Activated CD4-positive, alpha-beta T cell treated with anti-CD3 and anti-CD28 coated beads for 4 hours (primary cell): ENCODE measurements at places on chromosomes 4 and X.

- DNase-seq, result no peak
These were observed 33.3 kb downstream of the TMSB4X start for GRCh38 chrX:13008189-13008533.

- DNase-seq, result no peak
These were observed 68.2 kb upstream of the TENM3 start for GRCh38 chr4:182174979-182175378.

DNA sequence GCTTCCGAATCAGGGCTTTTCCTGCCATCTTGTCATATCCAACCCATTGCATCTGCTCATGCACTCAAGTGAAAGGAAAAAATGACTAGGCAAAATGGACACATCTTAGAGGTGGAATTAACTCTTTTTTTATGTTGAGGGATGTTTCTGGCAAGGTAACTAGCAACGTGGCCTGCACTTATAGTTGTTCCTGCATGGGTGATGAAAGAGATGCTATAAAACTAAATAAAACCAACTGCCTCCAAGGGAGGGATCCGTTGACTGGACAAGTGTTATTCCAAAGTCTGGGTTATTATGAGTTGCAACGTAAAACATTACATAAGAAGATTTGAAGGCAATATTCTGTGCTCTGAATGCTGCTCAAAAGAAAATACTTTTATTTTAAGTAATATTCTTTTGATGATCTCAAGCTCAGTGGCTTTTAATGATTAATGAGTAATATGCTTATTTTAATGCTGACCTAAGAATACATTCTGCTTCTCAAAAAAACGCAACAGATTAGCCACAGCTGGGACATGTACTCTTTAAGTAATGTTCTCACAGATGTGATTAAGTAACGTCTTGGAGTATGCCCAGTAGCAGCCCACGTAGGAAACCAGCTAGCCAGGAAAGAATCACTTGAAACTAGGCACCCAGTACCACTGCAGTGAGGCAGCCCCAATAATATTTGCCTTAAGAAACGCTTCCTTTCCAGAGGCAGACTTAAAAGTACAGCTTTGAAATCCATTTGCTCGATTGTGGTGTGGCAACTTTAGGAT lies 27.4 kb downstream of the KLF3 start:
- DNase-seq, result no peak

DNA sequence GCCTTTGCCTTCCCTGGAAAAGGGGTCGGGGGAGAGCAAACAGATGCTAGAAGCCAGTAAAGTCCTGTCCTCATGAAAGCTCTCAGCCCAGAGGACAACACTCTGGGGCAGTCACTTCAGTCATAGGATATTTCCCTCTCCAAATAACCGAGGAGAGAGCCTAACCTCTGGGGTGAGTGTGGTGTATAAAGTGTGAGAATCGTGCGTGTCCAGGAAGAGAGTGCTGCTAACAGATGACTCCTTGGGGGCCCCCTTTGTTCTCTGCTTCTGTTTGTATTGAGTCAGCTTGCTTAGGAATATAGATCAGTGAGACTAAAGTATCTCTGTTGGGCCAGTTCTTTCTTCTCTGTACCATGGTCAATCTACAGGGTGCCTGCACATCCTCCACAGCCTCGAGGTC lies 247.2 kb downstream of the PALLD start:
- no peak for DNase-seq

DNA sequence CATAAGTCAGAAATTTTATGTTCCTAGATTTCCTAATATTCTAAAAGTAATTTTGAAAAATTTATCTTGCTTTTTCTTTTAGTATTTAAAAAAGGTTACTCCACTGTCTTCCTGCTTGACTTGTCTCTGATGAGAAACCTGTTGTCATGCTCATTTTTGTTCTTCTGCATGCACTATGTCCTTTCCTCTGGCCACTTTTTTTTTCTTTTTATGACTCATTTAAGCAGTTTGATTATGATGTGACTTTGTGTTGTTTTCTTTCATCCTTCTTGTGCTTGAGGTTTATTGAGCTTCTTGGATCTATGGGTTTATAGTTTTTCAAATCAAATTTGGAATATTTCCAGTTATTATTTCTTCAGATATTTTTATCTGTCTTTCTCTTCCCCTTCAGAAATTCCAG lies 12.0 kb upstream of the UFSP2 start:
- DNase-seq, result no peak

DNA sequence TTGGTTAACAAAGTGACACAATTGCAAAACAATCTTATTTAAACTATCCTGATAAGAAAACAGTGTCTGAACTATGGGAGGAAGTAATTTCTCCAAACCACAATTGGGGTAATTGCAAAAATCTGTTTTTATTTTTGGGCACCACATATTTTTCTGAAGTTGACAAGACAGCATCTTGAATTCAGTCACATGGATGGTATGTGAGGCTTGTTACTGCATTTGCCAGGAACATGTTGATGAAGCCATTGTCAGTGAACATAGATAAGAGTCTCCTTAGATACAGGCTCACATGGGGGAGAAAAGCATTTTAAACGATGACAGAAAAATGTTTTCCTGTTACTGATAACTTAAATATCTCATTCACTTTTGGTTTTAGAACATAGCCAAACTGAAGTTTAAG lies 5.5 kb upstream of the USP53 start:
- DNase-seq, result no peak

DNA sequence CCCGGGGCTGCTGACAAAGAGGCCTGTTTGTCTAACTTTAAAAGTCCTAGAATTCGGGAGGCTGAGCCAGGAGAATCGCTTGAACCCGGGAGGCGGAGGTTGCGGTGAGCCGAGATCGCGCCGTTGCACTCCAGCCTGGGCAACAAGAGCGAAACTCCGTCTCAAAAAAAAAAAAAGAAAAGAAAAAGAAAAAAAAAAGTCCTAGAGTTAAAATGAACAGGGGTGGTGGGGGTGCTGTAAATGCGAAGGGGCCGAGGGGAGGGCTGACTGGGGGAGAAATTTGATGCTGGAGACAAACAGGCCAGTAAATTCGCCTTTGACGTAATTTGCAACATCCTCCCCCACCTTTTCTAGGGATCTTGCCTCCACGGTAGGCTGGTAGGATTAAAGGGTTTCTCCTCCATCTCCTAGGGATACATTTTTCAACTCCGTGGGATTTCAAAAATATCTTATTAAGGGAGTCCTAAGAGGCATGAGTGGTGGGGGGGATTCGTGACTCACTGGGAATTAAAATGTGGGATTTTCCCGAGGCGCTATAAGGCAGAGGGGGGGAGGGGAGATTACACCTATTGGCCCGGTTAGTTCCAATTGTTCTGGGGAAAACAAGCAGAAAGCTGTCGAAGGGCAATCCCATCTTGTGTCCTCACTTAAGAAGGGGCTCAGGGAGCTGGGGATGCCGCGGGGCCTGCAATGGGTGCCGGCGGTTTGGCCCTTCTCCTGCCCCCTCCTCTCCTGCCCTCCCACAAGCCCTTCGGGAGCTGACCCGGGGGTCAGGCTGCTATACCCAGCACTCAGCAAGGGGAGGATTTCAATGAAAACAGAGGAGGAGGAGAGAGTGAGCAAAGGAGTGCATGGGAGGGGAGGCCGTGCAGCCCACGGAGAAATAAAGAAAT lies 3.0 kb upstream of the BCOR start:
- DNase-seq, result no peak

- DNase-seq, result no peak
These were observed 154.9 kb downstream of the STK32B start for GRCh38 chr4:5206016-5206790.

DNA sequence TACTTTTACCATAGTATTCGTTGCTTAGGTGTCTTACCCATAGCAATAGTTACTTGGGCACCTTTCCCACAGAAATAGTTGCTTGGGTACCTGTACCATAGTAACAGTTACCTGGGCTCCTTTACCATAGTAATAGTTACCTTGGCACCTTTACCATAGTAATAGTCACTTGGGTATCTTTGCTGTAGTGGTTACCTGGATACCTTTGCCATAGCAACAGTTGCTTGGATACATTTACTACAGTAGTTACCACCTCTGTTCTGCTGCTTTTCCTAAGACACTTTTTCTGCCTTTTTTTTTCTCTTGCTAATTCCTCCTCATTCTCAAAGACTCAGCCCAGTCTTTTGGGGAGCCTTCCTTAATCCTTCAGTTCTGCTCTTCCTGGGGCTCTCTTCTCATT lies 272.8 kb upstream of the PUDP start:
- no peak for DNase-seq

- no peak for DNase-seq
These were observed 95.0 kb upstream of the TBL1X start for GRCh38 chrX:9369802-9370291.

DNA sequence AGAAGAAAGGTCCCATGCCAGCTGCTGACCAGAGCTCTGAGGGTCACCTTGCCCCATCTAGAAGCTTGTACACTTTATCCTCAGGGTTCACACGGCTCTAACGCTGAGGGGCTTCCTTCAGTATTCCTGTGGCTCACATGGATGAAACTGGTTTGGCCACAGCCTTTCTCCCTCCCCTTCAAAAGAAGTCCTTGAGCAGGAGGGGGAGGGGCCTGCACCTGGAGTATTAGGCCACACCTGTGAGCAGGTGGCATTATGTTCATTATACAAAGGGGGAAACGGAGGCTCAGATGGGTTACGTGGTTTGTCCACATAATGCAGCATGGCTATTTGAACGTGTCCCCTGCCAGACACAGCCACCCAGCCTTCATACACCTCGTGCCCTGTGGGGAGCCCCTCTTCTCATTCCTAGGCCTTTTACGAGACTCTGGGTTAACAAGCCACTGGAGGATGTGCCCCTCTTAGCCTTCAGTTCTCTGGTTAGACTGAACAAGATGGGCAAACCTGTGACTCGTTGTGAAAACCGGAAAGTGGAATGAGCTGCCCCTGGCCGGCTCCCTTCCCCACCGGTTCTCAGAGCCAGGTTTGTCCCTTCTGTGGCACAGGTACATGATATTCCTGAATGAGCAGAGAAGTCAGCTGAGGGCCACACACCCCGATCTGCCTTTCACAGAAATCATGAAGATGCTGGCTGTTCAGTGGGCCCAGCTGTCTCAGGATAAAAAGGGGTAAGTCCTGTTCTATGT lies 27.2 kb upstream of the JAKMIP1 start:
- no peak for DNase-seq

DNA sequence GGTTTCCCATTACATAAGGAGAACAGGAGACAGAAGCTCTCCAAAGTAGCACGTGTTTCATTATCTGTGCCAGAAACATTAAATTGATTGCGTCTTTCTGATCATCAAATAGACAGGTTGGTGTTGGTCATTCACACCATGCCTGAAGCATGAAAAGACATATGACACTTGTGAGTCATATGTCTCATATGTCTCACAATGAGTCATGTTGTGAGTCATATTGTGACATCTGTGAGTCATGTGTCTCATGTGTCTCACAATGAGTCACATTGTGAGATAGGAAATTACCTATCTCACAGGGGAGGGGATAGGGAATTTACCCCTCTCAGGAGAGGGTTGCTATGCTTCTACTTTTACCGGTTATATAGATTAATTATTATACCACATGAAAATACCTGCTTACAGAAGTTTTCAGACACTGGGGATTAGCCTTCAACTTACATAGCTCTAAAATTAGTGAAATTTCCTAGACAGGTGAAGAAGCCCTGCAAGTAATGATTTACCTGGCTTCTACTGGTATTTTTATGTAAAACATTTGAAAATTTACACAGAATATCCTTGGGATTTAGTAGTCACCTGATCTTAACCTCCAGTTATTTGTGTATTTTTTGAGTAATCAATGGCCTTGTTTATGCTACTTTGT lies 80.8 kb downstream of the NPFFR2 start:
- DNase-seq, result no peak

GRCh38 chr4:159097144-159097543 lies 5.7 kb upstream of the RAPGEF2 start:
- no peak for DNase-seq

- DNase-seq, result no peak
These were observed 52.2 kb upstream of the ADGRG2 start for GRCh38 chrX:19174401-19175025.
